ENCODE measurements at places on chromosomes 3 and 15.

DNA sequence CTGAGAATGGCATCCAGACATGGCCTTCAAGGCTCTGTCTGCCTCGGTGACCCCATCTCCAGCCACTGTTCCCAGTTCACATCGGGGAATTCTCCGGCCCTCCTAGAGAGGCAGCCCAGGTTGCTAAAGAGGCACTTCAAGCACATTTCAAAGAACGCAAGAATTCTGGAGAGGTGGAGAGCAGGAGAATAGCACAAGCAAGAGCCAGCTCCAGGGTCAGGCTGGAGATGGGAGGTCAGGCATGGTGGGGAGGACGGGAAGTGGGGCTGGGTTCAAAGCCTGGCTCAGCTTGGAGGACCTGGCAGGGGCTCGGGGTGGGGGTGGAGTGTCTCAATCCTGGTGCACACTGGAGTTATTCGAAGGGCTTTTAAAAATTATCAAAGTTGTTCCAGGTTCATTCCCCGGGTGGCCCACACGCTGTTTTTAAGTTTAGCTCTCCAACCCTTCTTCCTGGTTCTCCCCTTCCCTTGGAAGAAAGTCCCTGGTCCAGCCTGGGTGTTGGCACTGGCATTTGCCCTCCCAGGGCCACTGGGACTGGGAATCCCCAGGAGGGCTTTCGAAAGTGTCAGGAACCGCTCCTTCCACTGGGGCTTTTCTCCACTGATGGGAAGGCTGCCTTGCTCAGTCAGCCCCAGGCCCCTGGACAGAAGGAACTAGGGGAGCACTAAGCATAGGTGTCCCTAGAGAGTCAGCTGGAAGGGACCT lies 35.8 kb downstream of the ZNF710 start:
- DNase-seq: peak; percentile 23

DNA sequence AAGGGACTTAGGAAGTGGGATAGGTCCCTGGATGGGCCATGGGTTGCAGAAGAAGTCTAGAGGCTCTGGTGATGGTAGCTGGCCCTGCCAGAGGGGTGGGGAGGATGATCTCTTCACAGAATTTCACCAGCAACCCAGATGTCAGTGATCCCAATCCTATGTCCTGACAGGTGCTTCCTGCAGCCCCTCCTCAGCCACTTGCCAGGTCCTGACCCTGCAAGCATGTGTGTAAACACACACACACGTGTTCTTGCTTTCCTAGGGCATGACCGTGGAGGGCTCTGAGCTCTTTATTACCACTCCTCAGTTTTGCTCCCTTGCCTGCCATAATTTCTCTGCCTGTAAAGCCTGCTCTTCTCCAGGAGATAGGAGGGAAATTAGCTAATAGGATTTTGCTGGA lies 12.5 kb downstream of the TEX264 start:
- DNase-seq: no peak

GRCh38 chr3:33054100-33055092 lies 42.5 kb downstream of the GLB1 start:
- DNase-seq: no peak

GRCh38 chr3:123080864-123081562 lies 14.2 kb downstream of the PDIA5 start:
- DNase-seq: no peak

- no peak for DNase-seq
Measured at GRCh38 chr15:37057831-37058230, 42.5 kb downstream of the MEIS2 start.

- DNase-seq: no peak
Measured at GRCh38 chr3:47577583-47578118, 1.0 kb downstream of the CSPG5 start.

DNA sequence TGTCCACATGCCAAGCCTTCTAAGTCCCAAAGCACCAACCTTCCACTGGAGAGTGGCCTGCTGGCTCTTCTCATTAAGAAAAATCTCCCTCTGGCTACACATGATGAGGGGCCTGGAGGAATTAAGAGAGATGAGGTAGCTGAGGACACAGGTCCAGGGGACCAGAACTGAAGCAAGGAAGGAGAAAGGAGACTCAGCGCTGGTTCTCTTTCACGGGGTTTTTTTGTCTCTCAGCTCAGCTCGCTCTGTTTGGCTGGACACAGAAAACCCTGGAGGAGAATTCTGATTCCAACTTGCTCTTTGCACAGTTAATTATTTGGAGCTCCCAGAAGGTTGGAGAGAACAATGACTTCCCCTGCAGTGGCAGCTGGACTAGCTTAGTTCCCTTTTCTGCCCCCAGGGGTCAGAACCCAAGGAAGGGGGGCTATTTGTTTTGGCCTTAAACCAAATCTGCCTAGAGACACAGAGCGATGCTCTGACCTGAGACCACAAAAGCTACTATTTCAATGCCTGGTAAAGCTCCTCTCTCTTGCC lies 507.6 kb downstream of the FHIT start:
- DNase-seq: no peak

DNA sequence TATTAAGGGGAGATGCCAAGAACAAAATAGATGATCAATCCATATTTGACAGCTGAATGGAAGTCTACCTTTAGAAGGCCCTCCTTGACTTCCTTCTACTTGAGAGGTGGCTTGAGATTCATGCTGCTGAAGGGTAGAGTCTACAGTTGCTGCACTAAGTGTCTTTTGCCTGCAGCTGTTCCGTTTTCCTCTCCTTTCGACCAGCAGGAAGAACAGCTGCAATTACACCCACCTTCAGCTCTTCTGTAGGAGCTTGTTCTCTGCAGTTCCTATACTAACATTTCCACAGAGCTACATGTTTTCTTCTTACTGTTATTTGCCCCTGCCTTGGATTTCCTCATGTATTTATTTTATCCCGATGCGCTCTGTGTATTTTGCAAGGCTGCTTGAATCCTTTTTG lies 79.1 kb downstream of the ARRDC4 start:
- no peak for DNase-seq
